ENCODE measurements at places on chromosomes 13 and 19. TPM values are rescaled to one million over a fixed set of nuclear protein-coding genes. Genes with fewer than 3 reads are reported as not detected.

DNA sequence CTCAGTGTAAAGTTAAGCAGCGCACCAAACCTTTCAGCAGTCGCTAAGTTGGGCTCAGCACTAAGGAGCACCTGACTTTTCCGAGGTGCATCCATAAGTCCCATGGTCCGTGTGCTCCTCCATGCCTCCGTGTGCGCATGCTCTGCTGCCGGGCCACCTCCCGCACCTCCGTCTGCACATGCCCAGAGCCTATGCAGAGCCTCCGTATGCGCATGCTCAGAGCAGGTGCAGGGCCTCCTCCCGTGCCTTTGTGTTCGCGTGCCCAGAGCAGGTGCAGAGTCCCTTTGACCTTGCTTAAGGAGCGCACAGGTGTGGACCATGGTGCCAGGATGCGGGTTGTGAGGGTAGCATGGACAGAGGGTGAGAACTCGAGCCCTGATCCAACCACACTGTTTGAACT, 46.0 kb downstream of the ATP11A start:
- DNase-seq, result no peak

DNA sequence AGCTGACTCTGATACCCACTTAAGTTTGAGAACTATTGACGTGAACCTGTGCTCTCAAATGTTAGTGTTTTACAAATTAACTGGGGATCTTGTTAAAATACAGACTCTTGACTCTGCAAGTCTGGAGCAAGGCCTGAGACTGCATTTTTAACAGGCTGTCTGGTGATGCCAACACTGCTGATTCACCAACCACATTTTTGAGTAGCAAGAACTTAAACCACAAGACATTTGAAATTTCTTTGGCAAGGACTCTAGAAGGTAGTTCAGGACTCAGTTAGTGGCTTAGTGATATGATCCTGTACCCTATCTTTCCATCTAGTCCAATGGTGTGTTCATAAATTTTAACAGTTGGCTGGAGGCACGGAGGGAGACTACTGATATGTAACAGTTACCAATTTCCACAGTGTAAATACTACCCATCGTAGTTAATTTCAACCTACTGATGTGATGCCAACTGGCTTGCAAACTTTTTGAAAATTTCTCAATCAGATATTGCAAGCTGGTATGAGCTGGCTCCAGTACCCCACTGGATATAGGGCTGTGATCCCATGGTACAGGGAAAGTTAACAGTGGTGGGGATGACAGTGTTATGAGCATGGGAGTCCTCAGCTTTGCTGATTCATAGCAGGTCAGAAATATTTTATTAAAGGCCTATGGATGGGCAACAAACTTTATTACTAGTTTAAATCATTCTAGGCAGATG, 255.1 kb downstream of the TBC1D4 start:
- DNase-seq, result no peak

DNA sequence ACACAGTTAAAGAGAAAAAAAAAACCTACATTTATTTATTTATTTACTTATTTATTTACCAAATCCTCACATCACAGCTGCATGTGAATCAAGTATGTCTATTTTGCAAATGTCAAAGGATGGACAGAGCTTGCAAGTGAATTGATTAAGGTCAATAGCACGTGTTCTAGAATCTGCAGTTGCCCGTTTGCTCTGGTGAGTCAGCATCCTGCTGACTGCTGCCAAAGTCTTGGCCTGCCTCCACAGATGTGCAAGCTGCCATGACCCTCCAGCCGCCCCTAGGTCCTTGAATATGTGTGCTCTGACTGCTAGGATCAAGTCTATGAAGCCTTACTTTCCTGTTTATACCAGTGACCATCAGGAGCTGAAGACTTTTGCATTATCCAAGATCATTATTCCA, 320.6 kb downstream of the GPC5 start:
- DNase-seq, result peak; percentile 6

GRCh38 chr19:32868206-32868950, 1.2 kb downstream of the SLC7A9 start:
- DNase-seq, result no peak

DNA sequence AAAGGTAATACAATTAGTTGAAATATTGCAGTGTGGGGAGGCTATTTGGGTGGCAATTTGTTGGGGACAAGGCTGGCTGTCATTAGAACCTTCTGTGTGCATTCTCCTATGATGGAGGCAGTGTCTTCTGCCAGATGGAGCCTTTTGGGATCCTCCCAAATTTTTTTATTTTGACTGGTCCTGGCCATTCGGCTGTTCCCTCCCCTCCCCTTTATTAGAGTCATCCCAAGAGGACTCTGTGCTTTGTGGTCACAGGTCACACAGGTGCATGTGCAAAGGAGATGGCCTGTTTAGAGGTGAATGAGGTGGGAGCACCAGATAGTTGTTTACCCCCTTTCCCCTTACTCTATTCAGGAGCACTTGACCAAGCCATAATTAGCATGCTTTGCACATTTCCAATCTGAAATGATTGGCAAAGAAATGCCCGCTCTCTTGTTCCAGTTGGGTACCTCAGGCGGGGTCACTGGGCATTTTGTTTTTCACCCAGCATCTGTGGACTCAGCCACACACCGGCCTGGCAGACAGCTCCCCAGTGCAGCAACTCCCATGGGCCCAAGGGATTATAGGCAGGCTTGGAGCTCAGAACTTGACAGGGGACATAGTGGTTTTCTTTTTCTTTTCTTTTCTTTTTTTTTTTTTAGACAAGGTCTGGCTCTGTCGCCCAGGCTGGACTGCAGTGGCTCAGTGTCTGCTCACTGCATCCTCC, 19.8 kb downstream of the GATAD2A start:
- DNase-seq, result no peak

GRCh38 chr13:50672025-50672424, 171.5 kb downstream of the DLEU7 start:
- no peak for DNase-seq

The LILRB1 gene
- total RNA-seq, result not detected

The BBC3 gene
- total RNA-seq, result 1.7 TPM

The PABPC3 gene
- 0.14 TPM for total RNA-seq
